Fibroblast of skin of left biceps (primary cell): ENCODE measurements at places on chromosomes 6 and 20.

DNA sequence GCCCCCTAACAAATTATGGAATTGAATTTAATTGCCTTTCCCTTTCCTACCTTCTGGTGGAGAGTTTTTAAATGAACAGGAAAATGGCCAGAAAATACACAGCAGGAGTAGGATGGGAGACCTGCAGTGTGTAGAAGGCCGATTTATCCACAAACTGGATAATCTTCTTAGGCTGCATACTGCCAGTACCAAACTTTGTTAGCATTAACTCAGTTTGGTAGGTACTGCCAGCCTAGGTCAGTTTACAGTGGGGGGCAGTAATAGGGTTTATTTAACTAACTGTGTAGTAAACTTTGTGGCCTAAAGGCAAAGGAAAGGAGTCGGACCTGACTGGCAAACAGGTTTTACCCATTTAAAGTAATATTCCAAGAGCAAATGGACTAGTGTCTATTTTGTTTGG lies 4.6 kb downstream of the NCOA3 start:
- DNase-seq, result no peak

DNA sequence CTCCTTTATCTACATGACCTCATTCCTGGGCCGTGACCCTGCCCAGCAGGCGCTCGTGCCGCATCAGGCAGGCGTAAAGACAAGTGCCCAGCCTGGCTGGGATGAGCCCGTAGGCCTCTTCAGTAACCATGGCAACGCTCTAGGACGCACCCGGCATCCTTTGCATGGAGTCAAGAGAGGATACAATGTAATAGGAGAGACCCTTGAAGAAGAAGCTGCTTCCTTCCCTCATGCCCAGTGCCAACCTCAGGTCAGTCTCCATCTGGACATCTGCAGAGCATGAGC lies 5.0 kb upstream of the LSM14B start:
- DNase-seq, result no peak

- DNase-seq, result no peak
These were observed 134.2 kb upstream of the THBS2 start for GRCh38 chr6:169387809-169388383.

DNA sequence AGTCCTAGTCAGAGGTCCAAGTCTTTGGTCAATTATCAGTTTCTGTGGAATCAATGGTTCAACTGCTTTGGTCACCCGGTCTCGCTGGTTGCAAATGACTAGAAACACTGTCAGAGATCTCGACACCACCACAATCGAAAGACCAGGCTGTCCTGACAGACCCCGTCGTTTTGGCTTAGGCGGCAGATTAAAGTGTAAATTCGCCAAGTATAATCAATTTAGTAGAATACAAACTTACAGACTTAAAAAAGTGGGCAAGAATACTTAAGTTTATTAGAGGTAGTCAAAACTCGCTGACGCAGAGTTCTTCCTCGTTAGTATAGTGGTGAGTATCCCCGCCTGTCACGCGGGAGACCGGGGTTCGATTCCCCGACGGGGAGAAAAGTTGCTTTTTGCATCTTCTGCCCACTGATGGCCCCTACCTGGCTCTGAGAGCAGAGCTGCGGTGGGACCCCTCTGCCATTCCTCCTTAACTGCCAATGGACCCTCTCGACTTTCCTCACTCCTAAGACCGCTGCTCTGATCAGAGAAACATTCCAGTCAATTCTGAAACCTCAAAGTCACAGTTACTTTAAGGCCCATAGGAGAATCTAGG lies 30.6 kb upstream of the ZNF184 start:
- DNase-seq, result peak; percentile 33

DNA sequence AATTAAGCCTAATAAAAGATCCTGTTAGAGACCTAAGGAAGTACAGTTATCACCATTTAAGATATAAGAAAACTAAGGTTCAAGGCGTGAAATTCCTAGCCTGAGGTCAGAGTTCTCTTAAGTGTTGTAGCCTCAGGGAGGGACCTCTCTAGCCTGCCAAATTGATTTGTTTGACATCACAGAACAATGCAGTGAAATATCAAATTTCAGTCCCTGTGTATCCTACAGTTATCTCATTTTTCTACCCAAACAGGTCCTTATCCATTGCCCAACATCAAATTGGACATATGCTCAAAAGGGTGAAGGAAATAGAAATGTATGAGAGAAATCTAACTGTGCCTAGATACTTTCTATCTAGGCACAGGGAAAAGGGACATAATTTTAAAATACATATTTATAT lies 63.0 kb downstream of the NCOA7 start:
- DNase-seq, result no peak
